ENCODE measurements at places on chromosomes 2 and 18.

DNA sequence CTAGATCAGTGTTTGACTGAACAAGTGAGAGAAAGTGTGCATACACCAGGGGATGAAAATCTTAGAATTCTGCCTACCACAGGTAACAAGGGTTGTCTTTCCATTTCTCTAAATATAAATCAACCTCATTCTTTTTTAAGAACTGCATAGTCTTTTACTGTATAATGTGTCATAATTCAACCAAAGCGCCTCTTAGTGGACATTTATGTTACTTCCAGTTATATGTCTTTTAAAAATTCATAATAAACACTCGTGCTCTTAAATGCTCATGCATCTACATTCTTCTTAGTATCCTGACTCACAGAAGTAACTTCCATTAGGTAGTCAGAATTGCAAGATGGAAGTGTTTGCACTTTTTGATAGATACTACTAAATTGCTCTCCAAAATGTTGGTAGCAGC is 76.2 kb downstream of the CHRNA1 start:
- DNase-seq = no peak

- no peak for DNase-seq
These were observed 79.9 kb downstream of the PARD3B start for GRCh38 chr2:204625135-204625534.

GRCh38 chr2:25041928-25042320 is at the start of gene EFR3B:
TSS of gene EFR3B (plus strand) at chr2:25042076. CDS start at chr2:25042313, 237 bp downstream.
- DNase-seq = peak; percentile 79

DNA sequence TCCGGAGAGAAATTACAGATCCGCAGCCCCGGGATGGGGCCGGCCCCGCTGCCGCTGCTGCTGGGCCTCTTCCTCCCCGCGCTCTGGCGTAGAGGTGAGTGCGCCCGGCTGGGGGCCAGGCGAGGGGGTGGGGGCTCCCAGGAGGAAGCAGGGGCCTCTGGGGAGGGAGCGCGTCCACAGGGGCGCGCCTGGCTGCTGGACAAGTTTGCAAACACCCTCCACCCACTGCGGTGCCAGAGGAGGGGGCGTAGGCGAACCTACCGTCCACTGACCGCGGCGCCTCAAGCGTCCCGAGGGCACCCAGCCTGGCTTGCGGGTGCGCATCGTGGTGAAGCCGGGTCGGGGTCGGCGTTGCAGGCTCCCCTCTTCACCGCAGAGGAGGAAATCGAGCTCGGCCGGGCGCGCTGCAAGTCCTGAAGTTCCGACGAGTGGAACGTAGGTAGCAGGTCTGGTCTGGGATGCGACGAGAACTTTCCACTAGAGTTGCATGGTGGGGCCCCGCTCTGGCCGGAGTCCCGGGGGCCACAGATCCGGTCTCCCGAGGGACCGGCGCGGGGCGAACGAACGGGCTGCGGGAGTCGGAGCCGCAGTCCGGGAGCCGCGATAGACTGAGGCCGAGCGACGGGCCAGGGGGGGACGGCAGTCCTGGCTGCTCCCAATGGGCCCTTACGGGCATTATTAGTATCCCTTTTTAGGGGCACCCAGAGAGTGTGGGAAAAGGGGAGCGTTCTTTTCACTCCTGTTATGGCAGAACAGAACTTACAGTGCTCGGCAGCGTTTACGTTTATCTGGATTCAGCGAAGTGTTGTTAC is 502 bp downstream of the MERTK start:
- no peak for DNase-seq

- no peak for DNase-seq
These were observed 496.9 kb upstream of the HNMT start for GRCh38 chr2:137467246-137467862.

GRCh38 chr2:6027066-6027465 is 334.9 kb downstream of the SOX11 start:
- DNase-seq = no peak

DNA sequence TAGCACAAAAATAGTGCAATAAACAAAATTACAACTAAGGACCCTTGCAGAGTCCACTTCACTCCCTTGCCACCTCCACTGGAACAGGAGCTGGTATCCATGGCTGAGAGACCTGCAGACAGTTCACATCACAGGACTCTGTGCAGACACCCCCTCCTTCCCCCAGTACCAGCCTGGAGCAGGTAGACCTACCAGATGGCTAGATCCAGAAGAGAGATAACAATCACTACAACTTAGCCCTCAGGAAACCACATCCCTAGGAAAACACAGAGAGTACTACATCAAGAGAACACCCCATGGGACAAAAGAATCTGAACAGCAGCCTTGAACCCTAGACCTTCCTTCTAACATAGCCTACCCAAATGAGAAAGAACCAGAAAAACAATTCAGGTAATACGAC is 49.8 kb downstream of the FBXO15 start:
- no peak for DNase-seq

DNA sequence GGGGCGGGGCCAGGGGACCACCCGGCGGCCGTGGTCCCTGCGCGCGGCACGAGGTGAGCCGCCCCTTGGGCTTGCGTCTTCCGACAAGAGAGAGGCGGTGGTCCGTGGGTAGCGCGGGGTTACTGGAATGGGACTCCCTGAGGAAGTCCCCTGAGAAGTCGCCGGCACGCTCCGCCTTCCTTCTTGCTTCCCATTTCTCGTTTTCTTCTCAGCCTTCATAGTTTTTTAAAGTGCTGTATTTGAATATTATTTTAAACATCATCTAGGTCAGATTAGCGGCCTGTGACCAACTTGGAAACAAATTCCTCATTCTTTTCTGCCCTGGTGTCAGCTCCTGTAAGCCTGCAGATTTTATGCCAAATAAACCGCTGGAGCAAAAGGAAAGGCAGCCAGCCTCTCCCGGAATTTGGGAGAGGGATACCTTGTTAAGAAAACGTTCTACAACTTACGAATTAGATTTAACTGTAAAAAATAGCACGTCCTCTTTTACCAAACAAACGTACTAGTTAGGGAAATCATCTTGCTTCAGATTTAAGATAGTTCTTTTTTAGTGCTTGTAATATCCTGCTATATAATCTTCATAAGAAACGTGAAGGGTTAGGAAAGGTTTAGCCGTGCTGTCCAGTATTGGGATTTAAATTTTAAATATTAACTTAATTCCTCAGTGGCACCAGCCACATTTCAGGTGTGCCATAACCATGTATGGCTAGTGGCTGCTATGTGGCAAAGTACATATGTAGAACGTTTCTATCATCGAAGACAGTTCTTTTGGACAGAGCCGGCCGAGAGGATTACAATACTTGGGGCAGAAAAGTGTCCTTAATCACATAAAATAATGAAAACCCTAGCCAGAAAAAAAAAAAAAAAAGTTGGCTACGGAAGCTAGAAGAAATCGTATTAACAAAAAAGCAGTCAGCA is 628 bp upstream of the PTPN2 start:
- no peak for DNase-seq

DNA sequence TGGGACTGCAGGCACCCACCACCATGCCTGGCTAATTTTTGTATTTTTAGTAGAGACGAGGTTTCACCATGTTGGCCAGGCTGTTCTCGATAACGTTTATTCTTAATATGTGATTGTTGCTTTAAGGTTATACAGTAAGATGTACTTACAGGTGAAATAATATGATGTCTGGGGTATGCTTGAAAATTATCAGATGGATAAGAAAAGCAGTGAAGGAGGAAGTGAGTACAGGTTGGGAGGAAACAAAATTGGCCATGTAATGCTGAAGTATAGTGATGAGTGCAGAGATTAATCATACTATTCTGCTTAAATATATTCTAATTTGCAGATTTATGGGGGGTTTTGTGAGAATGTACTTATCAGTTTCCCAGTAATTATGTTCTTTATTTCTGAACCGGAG is 3.0 kb downstream of the GCC2 start:
- no peak for DNase-seq

DNA sequence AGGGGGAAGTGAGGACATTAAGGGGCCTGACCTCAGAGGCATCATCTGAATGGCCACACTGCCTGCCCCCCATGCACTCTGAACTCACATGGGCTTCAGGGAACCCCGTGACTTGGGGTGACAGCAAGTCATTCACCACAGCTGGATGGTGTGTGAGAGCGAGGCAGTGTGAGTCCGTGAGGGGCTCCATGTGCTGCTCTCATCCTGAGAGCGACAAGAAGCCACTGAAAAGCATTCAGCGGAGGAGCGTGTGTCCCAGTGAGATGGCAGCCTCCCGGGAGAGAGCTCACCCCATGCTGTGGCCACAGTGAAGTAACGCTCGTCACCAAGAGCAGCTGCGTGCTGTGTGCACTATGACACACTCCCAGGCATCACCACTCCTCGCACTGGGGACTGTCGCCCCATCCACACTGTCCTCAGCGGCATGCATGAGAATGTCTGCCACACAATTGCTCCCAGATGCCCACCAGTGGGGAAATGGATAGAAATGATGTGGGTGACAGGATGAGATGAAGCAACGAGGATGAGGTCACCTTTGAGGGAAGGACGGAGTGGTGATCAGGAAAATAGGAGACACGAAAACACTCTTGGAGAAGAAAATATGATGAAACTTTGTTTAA is 213.0 kb upstream of the RAB6C start:
- DNase-seq = no peak

- DNase-seq = no peak
These were observed 278.7 kb upstream of the KLHL29 start for GRCh38 chr2:23106242-23106785.

GRCh38 chr2:19649785-19650380 is 251.9 kb downstream of the TTC32 start:
- DNase-seq = no peak

DNA sequence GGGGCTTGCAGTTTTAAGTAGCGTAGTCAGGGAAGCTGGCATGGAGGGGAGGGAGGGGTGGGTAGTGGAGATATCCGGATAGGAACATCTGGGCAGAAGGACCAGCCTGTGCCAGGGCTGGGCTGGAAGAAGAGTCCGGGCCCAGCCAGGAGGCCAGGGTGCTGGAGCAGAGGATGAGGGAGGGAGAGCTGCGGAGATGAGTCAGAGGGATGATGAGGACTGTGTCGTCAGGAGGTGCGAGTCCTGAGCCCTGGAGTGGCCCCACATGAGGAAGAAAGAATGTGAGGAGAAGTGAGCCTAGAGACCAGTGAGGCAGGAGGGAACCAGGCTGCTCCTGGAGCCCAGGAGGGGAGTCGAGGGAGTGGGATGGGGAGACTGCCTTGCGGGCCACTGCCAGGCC is 82.4 kb downstream of the CTIF start:
- DNase-seq = no peak

- DNase-seq = no peak
These were observed 19.3 kb upstream of the ALK start for GRCh38 chr2:29940706-29941105.

GRCh38 chr2:174683392-174683759 is 80.9 kb downstream of the CHRNA1 start:
- DNase-seq = no peak

- no peak for DNase-seq
These were observed 464.1 kb upstream of the CRIM1 start for GRCh38 chr2:35891528-35891927.

- DNase-seq = no peak
These were observed 129.7 kb downstream of the GALNT1 start for GRCh38 chr18:35711227-35711626.

DNA sequence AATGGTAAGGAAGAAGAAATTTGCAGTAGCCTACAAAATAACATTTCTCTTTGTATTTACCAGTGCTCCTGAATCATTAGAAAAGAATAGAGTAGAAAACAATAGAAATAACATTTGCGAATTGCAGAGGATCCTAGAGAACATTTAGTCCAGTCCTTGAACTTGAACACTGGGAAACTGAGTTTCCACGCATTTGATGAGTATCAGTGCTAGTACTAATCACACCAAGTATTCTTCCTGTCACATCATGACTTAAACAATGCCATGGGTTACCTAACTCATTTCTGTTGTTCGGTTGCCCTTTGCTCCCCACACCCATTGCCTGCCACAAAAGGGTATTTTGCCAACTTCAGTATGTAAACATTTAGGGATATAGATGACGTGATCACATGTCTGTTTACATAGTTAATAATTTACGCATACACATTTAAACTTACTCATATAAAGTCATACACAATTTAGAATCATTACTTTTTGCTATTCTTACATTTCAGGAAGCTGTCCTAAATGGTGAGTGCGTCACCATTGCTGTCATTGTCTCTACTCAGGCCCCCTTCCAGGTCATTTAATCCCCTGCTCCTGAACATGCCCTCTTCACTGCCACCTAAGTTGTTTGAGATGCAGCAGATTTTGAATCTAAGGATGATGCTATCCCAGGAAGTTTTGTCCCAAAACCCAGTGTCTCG is 42.3 kb downstream of the CRIM1 start:
- no peak for DNase-seq

DNA sequence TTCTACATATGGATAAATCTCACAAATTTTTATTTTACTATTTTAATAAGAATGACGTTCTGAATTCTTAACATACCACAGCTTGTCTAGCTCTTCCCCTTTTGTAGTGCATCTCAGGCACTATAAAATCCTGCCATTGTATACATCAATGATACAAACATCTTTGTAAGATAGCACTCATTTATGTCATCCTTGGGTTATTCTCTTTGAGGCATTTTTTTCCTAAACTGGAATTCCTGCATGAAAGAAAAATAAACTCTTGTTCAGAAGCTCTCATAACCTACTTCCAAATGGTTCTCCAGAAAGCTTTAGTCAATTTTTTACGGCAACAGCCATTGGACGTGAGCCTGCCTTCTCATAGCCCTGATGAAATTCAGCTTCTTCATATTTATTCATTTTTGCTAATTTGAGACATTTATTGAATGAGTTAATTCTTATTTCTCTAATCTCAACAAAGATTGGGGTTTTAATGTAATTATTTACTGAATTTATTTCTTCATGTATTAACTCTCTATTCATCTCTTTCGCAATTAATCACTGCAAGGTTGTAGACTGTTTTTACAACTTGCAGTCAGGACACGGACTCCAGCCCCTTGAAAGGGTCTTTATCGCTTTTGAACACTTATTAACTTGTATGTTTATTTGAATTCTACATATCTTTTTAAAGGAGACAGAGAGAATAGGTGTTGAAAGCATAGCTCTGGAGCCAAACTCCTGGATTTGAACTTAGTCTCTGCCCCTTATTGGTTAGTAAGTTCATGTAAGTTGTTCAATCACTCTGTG is 57.6 kb upstream of the PARD3B start:
- DNase-seq = no peak

- no peak for DNase-seq
These were observed 184.0 kb downstream of the RIT2 start for GRCh38 chr18:42931491-42931890.

DNA sequence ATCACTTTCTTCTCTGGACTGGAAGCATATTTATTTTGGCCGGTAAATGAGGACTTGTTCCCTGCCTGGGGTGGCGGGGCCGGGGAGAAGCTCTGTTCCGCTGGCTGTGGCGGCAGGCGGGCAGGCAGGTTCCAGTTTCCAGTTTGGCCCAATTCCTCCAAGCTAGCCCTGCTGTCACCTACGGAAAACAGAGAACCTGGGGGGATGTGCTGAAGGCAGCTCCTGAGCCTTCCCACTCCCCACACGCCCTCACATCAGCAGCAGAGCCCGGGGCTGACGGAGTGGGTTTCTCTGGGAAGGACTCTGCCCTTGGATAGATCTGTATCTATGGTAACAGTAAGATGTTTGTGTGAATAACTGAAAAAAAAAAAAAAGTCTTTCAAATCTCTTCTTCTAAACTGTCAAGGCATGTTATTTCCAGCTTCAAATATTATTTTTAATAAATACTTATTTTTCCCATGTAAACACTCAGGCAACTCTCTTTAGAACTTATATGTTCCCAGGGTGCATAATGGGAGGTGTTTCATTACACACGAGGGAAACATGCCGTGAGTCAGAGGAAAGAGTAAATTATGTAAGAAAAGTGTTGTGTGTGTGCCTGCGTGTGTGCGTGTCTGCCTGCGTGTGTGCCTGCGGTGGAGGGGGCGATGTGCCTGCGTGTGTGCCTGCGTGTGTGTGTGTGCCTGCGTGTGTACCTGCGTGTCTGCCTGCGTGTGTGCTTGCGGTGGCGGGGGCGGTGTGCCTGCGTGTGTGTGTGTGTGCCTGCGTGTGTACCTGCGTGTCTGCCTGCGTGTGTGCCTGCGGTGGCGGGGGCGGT is 116.1 kb upstream of the ZNF516 start:
- DNase-seq = no peak

Data from activated CD8-positive, alpha-beta memory T cell treated with anti-CD3 and anti-CD28 coated beads for 1 hour (primary cell).